ENCODE measurements at places on chromosomes 11 and 22.

- DNase-seq = no peak
Observed at GRCh38 chr11:27456795-27457329, 15.7 kb downstream of the LGR4 start.

DNA sequence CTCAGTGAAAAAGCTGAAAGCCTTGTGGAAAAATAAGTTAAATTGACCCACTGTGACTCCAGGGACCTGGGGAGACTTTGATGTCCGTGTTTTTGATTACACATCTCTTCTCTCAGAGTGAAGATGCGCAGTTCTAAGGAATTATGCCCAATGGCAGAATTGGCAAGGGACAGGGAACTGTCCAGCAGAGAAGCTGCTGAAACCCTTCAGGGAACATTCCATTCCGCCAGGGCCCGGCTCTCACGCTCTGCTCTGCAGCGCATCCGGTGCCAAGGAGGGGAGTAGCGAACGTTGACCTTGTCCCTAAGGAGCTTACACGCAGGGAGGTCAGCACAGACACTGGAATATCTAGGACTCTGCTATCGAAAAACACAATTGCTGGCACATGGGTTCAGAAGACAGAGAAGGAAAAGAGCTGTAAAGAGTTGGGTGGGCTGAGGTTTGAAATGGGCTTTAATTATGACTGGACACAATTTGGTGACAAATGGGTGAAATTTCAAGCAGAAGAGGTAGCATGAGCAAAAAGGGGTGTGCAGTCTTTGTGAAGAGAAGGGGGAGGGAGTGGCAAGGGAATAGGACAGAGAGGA is 64.5 kb upstream of the B3GAT1 start:
- DNase-seq = no peak

- DNase-seq = no peak
Observed at GRCh38 chr22:23206915-23207314, 26.6 kb downstream of the BCR start.

DNA sequence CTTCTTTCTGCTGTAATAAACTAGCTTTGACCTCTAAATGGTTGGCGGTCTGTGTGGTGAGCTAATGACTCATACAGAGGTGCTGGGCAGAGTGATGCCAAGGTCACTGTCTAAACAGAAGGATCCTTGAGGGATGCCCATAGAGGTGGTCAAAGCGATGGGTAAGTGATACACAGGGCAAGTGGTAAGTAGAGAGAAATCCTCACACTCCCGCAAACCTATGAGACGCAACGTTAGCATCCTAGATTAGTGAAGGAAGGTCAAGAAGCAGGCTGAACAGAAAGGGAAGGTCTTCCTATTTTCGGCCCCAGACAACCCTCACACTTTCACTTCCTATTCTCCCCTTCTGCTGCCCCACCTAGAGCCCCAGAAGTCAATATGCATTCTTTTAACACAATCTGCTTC is 65.6 kb upstream of the SESN3 start:
- no peak for DNase-seq

DNA sequence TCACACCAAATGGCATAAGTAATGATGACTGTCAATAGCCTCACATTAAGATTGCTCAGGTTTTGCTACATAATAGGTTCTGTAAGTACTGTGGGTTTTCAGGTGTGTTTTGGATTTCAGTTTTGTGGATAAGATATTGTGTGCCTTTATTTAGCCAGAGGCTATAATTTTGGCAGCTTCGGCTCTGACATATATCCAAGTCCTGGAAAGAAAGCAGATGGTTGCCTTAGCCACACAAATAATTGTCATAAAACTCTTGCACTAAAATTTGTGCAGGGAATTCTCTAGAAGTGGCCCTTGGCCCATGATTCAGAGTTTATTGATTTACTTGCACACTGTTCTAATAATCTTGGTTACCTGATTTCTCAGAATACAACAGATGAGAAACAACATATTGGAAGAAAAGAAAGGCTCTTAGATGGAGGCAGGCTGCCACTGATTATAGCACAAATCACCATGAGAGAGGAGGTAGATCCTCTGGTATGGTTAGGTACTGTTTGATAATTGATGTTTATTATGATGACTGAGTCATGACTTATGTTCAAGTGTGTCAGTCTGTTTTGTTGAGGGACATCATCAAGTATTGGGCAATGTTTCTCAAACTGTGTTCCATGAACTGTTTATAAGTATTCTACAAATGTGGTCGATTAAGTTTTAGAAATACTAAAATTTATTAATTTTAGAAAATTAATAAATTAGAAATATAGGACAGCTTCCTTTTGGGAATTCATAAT is 9.6 kb downstream of the REXO2 start:
- no peak for DNase-seq

- no peak for DNase-seq
Observed at GRCh38 chr22:30023099-30023660, 57.1 kb upstream of the HORMAD2 start.

DNA sequence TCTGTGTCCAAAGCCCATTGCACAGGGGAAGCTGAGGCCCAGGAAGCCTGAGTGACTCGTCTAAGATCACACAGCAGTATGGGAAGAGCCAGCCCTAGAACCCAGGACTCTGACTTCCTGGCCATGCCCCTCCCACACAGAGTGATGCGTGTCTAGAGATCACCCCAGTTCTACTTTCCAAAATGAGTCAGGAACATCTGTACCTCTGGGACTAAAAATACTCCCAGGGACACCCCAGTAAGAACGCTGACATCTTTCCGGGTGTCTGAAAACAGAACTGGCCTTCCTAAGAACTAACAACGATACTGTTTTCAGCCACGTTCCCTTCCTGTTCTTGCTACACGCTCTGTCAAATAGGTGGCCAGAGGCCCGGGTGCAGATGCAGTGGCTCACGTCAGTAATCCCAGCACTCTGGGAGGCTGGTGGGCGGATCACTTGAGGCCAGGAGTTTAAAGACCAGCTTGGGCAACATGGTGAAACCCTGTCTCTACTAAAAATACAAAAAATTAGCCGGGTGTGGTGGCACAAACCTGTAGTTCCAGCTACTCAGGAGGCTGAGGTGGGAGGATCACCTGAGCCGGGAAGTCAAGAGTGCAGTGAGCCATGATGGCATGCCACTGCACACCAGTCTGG is 21.7 kb upstream of the PDGFB start:
- no peak for DNase-seq

DNA sequence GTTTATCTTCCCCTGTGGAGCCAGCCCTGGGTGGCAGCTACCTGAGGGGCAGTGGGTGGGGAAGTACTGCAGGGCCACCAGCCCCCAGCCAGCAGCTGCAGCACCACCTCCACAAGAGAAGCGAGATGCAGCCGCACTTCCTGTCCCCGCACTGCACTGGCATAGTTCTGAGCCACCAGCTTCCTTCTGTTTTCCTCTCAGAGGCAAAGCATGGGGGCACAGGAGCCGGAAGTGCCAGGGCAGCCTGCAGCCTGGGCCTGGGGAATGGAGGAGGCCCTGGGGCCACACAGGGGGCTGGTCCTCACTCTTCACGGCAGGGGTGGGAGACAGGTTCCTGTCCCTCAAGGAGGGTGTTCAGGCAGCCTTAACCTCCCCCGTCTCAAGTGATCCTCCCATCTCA is 11.9 kb upstream of the SH3BP1 start:
- no peak for DNase-seq

Data from activated CD8-positive, alpha-beta memory T cell treated with anti-CD3 and anti-CD28 coated beads for 1 hour (primary cell).